ENCODE measurements at places on chromosomes 4 and X.
A peak's percentile ranks its signal among the peaks of the same experiment; 100 is the strongest.

- DNase-seq, result no peak
Measured at GRCh38 chr4:184099535-184099966, 118.1 kb downstream of the ENPP6 start.

DNA sequence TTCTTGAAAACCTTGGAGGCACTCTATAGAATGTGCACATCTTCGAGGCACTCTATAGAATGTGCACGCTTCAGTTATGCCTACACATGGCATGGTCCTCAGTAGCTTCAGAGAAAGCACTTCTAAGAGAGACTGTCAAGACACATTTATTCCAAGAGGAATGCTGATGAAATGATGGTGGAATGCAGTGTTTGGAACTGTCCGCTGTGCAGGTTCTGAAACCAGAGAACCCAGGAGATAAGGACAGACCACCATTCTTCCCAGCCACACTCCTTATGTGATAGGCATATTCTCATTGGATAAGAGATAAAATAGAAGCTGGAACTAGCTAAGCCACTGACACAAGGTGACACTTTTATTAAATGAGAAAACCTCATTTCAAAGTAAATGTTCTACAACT, 263.3 kb downstream of the NLGN4X start:
- no peak for DNase-seq

- no peak for DNase-seq
Measured at GRCh38 chr4:37641352-37641751, 44.8 kb downstream of the RELL1 start.

GRCh38 chr4:24980064-24980690, 50.6 kb downstream of the LGI2 start:
- peak; percentile 35 for DNase-seq

GRCh38 chr4:142719854-142720541, 126.1 kb downstream of the INPP4B start:
- no peak for DNase-seq

DNA sequence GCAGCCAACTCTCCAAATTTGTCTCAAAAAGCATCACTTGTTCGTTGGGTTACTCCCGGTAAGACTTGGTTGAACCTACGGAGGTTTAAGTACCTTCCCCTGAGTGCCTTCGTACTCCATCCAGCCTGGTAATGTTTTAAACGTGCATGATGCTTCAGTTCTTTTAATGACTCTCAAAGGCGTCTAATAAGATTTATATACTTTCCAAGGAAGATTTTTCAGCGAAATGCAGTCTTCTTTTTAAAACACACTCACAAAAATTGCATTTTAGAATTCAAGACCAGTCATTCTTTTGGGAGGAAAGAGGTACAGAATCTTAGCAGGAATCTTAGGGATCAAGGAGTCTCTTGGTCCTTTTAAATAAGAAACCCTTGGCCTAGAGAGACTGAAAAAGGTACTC, 430 bp upstream of the TRPC3 start:
- no peak for DNase-seq

GRCh38 chr4:2598511-2599303, 62.3 kb downstream of the FAM193A start:
- DNase-seq, result no peak

- DNase-seq, result peak; percentile 22
Measured at GRCh38 chr4:42865572-42866189, 26.8 kb upstream of the GRXCR1 start.

DNA sequence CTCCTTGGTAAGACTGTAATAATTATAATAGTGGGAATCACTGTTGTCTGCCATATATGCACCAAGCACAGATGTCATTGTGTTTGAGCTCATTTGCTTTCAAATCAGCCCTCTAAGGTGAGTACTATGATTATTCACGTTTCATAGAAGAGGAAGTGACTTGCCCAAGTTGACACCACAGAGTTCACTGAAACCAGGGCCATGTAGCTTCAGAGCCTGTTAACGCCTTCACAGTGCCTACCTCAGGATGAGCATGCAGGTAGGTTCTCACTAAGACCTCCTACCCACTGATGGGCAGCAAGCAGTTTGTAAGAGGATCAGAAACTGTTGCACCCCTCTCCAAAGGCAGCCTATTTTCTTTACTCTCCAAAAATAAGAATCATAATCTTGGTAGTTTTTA, 27.4 kb downstream of the TMPRSS11A start:
- no peak for DNase-seq

DNA sequence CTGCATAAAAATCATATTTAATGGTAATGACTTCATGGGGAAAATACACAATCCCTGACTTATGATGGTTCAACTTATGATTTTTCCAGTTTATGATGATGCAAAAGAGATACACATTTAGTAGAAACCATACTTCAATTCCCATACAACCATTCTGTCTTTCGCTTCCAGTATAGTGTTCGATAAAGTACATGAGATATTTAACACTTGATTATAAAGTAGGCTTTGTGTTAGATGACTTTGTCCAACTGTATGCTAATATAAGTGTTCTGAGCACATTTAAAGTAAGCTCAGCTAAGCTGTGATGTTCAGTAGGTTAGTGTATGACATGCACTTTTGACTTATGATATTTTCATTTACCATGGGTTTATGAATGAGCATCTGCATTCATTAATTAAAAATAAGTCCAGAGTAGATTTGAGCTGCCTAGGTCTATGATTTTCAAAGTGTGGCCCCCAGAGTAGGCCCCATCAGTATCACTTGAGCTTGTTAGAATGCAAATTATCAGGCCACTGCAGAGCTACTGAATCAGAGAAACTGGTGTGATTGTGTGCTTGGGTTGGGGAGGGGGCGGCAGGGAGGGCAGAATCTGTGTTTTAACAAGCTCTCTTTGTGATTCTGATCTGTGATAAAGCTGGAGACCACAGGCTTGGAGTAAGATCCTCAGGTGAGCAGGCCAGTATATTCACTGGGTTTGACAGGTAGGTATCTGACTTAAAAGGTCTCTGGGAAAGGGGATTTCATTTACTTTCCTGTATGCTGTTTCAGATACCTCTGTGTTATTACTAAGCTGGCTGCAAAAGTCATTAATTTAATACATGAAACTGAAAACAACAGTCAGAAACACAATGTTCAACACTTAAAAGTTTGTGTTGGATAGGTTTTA, 8.4 kb downstream of the ATP10D start:
- DNase-seq, result no peak

- DNase-seq, result no peak
Measured at GRCh38 chr4:10077076-10077475, 39.5 kb downstream of the WDR1 start.

GRCh38 chr4:10554694-10555093, 97.5 kb upstream of the ZNF518B start:
- peak; percentile 16 for DNase-seq

Data from activated naive CD8-positive, alpha-beta T cell treated with anti-CD3 and anti-CD28 coated beads for 36 hours (primary cell).